ENCODE measurements at places on chromosomes 16 and 17.

GRCh38 chr16:71658771-71659170 is 32.8 kb downstream of the MARVELD3 start:
- DNase-seq = no peak

- DNase-seq = no peak
Observed at GRCh38 chr16:81629034-81629802, 149.9 kb upstream of the PLCG2 start.

DNA sequence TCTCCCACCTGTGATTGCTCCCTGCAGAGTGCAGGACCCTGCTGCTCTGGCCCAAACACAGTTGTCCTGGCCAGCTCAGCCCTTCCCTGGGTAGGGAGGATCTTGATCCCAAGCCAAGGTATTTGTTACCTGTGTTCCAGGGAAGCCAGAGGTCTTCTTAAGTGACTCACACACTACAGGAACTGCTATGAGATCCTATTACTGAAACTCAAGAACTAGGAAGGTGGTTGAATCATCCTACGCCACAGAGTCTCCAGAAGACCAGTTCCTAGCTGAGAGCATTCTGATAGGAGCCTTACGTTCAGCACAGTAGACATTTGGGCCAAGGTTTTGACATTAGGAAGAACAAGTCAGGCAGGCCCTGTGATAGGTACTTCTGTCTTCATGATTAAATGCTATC is 12.0 kb downstream of the CHST6 start:
- no peak for DNase-seq

DNA sequence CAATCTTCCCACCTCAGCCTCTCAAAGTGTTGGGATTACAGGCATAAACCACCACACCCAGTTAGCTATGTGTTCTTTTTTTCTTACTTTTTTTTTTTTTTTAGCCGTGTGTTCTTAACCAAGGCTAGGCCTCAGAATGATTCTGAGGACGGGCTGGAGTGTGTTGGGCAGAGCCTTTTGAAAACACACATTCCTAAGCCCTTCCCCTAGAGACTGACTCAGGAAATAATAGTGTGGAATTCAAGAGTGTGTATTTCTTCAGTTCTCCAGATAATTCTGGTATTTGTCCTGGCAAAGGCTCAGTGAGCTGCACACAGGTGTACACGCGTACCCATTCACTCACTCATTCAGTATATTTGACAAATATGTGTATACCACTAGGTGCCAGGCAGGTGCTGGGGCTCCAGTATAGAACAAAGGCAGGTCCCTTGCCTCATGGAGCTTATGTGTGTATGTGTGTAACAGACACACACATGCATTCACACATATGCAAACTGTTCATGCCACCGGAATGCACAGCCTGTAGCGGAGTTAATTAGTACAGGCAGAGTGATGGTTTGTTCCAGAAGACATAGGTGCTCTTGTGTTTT is 19.4 kb upstream of the NFATC3 start:
- no peak for DNase-seq

GRCh38 chr17:44307387-44308186 is 814 bp upstream of the RUNDC3A start:
- DNase-seq = no peak
